ENCODE measurements at places on chromosomes 11 and 22.
A peak's percentile ranks its signal among the peaks of the same experiment; 100 is the strongest.

DNA sequence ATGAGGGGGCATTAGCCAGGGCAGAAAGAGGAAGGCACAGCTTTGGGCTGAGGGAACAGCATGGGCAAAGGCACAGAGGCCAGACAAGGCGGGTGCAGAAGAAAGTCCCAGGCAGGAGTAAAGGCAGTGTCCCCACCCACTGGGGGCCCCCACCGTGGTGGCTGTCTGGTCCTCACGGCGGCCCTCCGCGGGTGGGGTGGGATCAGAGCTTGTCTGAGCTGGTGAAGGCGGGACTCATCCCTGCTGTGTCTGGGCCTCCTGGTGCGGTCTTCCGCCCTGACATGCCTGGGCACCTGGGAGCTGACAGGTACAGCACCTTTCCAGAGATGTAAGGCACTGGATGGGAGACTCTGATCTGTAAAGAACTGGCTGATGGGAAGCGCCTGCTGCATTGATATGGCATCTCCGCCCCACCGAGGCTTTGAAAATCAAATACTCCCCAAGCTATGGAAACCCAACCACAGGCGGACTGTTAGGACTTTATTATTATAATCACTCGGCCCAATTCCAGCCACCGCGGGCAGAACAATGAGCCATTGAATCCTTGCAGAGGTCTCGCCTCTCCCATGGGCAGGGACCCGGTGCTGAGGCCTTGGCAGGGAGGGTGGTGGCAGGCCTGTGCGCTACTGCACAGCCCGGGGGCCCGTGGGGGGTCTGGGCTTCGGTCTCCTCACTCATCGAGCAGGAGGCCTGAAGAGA lies 14.2 kb upstream of the GNB1L start:
- peak; percentile 59 for DNase-seq

GRCh38 chr11:134374891-134375550 lies 37.0 kb downstream of the B3GAT1 start:
- DNase-seq, result peak; percentile 31

- no peak for DNase-seq
Observed at GRCh38 chr11:117200813-117201657, 1.9 kb downstream of the TAGLN start.

DNA sequence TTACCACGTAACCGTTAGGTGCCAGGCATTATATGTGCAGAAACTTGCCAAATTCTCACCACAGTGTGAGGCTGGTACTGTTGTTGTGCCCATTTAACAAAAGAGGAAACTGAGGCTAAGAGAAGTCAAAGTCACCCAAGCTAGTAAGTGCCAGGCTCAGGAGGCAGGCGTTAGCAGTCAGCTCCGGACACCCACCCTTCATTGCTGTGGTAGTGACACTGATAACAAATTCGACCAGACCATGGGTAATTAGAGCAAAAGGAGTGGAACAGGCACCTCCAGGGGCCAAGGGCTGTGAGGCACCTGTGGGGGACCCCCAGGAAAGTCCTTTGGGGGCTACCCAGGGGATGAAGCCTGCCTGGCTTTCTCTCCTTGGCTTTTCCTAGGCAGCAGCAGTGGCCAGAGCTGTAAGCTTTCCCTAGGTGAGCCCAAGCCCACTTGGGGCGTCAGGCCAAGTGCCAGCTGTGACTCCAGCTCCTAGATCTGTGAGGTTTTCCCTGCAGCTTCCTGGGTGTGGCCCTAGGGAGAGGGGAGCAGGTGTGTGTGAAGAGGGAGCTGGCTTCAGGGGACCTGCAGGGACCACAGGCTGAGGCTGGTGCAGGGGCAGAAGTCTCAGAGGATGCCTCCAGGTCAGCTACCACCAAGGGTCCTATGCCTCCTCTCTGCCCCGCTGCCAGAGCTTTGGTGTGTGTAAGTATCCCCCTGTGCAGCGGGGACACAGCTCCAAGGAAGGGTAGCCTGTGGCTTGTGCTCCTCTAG lies 19.7 kb upstream of the ALX4 start:
- DNase-seq, result no peak

DNA sequence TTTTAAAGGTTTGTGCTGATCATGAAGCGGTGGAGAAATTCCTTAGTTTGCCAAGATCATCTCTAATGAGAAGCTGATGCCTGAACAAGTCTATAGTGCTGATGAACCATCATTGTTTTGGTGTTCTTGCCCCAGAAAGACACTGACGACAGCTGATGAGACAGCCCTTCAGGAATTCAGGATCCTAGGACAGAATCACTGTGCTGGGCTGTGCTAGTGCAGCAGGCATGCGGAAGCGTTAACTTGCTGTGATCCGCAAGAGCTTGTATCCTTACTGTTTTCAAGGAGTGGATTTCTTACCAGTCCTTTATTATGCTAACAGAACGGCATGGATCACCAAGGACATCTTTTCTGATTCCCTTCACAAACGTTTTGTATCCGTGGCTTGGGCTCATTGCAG lies 104.1 kb downstream of the TBC1D22A start:
- DNase-seq, result no peak

- no peak for DNase-seq
Observed at GRCh38 chr11:126635511-126635910, 280.0 kb downstream of the ST3GAL4 start.

GRCh38 chr11:57340039-57340615 lies 2.0 kb downstream of the P2RX3 start:
- peak; percentile 44 for DNase-seq

GRCh38 chr11:46001448-46001914 lies 79.0 kb downstream of the LARGE2 start:
- no peak for DNase-seq

DNA sequence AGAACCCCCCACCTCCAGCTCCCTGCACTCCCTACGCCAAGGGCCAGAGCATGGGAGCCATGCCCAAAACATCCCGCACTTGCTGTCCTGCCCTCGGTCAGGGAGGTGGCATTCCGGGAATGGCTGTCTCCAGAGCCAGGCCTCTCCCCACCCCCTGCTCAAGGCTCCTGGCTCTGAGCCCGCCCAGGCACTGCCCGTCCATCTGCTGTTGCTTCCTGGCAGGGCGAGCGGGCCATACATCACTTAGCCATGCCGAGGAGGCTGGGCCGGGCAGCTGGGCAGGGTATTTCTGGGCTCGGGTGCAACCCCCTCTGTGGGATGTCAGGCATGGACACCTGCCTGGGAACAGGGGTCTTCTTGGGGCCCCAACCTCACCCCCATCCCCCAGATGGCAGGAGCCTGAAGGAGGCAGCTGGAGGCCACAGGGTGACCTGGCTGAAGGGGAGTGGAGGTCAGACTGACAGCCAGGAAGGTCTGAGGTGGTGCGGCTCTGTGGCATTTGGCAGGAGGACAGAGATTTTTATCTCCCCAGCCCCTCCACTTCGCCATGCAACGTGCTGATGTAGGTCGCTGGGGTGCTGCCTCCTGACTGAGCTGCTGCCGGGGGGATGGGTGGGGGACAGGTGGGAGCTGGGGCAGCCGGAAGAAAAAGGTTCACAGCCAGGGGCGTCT lies 8.7 kb upstream of the CABP7 start:
- DNase-seq, result peak; percentile 44

DNA sequence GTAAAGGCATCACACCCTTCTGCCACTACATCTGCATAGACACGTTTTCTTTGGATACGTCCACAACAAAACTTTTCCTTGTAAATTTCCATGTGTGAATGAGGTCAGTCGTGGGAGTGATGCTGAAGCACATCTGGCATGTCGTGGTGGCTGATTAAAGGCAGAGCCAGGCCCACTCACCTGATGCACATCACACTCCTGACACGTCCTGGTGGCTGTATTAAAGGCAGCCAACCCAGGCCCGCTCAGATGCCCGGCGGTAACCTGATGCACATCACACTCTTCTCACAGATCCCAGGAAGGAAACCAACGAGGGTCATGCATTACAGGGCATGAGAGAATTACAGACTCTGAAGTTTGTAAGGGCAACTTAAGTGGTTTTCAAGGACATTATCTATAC lies 321.6 kb upstream of the B3GAT1 start:
- no peak for DNase-seq

- no peak for DNase-seq
Observed at GRCh38 chr11:91078221-91078620, 855.4 kb upstream of the CHORDC1 start.

GRCh38 chr11:26112264-26112663 lies 219.7 kb upstream of the ANO3 start:
- no peak for DNase-seq

DNA sequence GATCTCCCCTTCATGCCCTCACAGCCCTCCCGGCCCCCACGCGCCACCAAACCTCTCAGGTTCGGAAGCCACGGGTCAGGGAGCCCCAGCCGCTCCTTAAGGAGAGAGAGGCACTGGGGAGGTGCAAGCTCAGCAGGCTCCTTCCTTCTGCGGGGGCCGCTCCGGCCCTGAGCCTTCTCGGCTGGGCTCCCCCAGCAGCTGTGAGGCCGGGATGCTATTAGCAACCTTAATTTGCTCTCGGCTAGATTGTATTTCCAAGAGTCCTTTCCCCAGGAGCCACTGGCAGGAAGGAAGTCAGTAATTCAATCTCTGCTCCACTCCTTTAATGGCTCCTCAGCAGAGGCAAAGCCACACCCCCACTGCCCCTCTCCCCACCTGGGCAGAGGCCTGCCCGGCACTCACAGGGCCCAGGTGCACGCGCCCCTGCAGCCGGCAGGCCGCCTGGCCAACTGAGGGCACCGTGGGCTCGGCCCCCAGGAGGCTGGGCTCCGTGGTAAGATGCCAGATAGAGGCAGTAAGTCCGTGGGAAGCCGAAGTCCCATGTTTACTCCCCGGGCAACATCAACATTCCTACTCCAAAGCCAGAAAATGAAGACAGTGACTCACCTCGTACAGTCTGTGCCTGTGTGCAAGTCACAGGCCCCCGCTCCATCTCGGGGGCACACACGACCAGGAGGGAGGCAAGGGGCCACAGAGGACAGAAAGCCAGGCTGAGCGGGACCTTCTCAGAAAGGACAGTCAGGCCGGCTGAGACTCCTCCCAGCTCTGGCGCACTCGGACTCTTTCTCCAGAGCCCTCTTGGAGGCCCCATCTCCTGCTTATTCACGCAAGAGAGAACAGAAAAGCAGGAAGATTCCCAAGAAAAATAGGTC lies 5.2 kb downstream of the IGSF9B start:
- no peak for DNase-seq

GRCh38 chr11:33842236-33842915 lies 49.5 kb downstream of the LMO2 start:
- no peak for DNase-seq

DNA sequence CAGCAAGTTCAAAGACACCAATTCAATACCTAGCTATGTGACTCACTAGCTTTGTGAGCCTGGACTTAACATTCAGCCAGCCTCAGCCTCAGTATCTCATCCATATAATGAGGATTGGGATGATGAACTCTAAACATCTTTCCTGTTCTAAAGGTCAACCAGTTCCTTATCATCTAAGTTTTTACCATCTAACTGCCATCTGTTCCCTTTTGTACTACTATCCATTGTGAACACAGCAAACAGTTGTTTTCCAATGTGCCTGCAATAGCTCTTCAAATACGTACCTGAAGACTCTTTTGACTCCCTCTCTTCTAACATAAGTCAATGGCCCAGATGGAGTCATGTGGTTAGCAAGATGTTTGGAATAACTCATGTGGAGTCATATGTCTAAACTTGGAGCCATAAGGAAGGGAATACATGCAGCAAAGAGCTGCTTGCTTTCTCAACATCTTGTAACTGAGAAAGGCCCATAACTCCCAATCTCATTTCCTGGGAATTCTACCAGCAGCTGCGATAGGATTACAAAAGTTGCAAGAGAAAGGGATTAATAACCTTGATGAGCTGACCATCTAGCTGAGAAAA lies 19.4 kb downstream of the SYTL2 start:
- DNase-seq, result no peak

- no peak for DNase-seq
Observed at GRCh38 chr11:109229682-109230081, 192.3 kb upstream of the C11orf87 start.

GRCh38 chr22:30892286-30892685 lies 76.3 kb downstream of the MORC2 start:
- DNase-seq, result peak; percentile 31

DNA sequence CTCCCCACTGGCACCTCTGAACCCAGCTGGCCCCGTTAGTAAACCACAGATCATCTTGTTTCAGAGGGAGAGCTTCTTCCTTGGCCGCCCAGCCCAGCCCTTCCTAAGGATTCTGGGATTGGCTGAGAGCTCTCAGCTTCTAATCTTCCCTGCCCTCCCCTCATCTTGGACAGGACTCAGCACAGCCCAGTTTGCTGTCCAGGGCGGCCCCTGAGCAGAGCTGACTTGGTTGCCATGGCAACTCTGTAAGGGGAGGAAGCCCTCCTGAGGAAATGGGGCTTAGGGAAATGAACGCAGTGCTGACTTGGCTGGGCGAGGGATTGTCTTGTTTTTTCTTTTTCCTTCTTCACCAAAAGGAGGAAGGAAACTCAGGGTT lies 4.6 kb downstream of the APOL4 start:
- DNase-seq, result peak; percentile 67

DNA sequence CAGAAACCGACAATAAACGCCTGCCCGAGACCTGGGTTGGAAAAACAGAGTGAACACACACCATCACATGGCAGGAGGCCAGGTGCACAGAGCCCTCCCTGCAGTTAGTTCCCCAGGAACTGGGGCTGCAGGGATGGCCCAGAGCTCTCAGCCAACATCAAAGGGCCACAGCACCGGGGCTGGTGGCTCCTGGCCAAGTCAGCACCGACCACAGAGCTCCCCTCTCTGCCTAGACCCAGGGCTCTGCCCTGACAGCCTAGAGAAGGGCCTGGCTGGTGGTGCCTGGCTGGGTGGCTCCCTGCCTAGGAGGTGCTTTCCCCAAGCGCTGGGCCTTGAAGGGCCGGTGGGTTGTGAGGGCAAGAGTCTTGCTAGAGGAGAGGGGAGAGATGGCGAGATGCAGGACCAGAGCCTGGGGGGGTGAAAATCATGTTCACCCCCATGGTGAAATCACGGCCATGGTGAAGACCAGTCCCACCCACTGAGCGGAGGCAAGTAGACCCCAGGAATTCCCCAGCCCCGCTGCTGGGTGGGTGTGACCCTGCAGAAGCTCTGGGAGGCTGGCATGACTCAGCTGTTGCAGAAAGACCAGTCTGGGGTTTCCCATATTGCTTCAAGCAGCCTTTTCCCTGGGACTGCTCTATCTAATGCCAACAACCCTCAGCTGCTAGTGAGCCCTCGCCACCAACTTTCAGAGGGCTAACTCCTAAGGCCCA lies 7.2 kb upstream of the BID start:
- peak; percentile 69 for DNase-seq

DNA sequence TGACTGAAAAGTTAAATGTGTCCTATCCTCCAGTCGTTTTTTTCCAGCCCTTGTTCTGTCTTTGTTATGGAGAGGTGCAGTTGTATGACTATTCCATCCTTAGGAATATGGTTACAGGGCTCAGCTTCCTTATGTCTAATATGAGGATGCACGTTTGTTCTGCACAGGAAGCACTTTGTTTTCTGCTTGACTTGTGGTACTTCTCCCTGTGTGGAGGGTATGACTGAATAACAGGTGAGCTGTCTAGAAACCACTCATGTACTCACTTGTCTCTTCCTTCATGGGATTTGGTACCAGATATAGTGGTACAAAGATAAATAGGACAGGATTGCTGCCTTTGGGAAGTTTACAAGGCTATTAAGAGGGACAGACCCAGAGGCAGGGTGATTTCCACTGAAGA lies 17.4 kb downstream of the CABIN1 start:
- no peak for DNase-seq

- DNase-seq, result no peak
Observed at GRCh38 chr11:73230931-73231330, 12.8 kb downstream of the P2RY2 start.
